EH (cell line): ENCODE measurements at places on chromosomes 5 and 9.

DNA sequence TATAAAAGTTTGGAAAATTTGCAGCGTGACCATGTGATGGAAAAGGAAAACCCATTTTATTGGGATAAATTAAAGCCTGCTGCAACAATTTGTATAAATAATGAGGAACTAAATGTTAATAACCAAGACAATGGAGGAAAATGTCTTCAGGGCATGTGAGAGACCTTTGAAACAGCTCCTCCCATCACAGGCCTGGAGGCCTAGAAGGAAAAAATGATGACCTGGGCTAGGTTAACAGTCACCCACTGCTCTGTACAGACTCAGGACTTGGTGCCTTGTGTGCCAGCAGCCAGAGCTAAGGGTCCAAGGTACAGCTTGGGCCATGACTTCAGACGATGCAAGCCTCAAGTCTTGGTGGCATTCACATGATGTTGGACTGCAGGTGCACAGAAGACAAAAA lies 22.0 kb upstream of the UGT3A1 start:
- no peak for DNase-seq

GRCh38 chr5:42005561-42006153 lies 80.6 kb downstream of the FBXO4 start:
- DNase-seq = peak; percentile 28

GRCh38 chr5:134132372-134133187 lies 18.1 kb downstream of the TCF7 start:
- no peak for DNase-seq

- peak; percentile 89 for DNase-seq
These were observed 261.0 kb downstream of the SEMA5A start for GRCh38 chr5:9284781-9285307.

GRCh38 chr5:53464722-53465121 lies 15.7 kb upstream of the FST start:
- no peak for DNase-seq

- no peak for DNase-seq
These were observed 17.9 kb upstream of the EGFL7 start for GRCh38 chr9:136644593-136645351.

DNA sequence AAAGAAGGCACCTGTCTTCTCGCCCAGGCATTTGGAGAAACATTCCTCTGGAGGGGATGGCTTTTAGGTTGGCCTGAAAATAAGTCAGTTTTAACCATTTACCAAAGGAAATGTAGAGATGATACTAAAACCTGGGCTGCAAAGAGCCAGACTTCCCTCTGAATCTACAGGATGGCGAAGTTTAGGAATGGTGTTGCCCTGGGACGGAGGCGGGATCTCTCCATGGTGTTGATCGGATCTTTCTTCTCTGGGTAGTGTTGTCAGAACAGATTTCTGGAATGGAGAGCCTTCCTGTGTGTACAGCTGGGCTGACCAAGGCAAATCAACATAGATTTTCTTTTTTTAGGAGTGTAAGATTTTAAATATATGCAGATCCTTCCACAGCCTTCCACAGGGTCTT lies 159.2 kb downstream of the PDZD2 start:
- DNase-seq = no peak

DNA sequence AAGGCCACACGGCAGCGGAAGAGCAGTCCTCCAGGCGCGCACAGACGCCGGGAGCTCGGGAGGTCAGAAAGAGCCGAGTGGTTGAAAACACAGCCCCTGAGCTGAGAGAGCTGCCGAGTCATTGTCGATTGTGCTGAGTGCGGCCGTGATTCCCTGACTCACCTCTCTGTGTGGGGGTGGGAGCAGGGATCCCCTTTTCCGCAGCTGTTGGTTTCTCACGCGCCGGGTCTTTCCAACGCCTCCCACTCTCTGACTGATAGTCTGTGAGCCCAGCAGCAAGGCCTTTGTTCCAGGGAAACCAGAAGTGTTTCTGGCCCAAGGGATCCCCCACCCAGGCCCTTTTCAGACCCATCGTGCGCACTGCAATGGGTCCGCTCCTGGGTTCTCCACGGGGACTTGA lies 97.3 kb downstream of the MRPL36 start:
- no peak for DNase-seq

- DNase-seq = peak; percentile 68
These were observed 4.2 kb upstream of the NFIL3 start for GRCh38 chr9:91427873-91428272.

- no peak for DNase-seq
These were observed 19.0 kb downstream of the ANXA2R start for GRCh38 chr5:43021151-43021550.

GRCh38 chr5:66884564-66885243 lies 288.5 kb downstream of the MAST4 start:
- no peak for DNase-seq

DNA sequence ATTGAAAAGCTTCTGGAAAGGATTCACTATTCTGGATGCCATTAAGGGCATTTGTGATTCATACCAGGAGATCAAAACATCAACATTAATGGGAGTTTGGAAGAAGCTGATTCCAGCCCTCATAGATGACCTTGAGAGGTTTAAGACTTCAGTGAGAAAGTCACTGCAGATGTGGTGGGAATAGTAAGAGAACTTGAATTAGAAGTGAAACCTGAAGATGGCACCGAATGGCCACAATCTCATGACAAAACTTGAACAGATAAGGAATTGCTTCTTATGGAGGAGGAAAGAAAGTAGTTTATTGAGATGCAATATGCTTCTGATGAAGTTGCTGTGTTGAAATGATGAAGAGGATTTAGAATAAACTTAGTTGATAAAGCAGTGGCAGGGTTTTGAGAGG lies 254.6 kb upstream of the SLC24A2 start:
- no peak for DNase-seq

GRCh38 chr5:132464156-132464939 lies 26.2 kb downstream of the IRF1 start:
- peak; percentile 34 for DNase-seq

DNA sequence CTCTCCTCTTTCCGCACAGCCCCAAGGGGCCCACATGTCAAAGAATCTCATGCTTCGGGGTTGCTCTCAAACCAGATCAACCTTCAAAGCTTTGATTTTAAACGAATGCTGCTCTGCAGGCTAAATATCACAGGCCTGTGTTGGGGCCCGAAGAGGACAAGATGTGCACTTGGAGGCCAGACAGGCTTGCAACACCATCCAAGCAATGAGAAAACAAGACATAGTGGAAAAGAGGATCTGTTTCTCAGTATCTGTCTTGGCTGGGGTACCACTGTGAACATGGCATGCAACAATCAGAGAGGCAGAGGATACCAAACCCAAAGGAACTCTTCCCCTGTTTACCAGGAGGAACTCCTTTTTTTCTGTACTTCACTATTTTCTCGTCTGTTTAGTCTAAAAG lies 321.8 kb downstream of the SLIT3 start:
- DNase-seq = no peak

- no peak for DNase-seq
These were observed 35.3 kb downstream of the GAPVD1 start for GRCh38 chr9:125296843-125297372.

DNA sequence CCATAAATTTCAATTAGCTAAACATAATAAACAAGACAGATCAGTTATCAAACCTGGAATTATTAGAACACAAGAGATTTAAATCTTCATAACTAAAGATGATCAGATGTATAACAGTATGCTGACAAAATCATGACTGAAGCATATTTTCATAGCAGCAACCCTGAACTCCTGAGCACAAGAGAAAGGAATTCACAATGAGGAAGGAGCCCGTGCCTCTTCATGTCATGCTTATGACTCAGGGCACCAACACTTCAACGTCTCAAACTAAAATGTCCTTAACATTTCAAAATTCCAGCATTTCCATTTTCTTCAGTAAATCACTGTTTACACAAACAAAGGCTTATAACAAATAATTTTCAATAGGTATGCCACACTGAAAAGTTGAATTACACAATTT lies 6.7 kb downstream of the AP3B1 start:
- peak; percentile 87 for DNase-seq

DNA sequence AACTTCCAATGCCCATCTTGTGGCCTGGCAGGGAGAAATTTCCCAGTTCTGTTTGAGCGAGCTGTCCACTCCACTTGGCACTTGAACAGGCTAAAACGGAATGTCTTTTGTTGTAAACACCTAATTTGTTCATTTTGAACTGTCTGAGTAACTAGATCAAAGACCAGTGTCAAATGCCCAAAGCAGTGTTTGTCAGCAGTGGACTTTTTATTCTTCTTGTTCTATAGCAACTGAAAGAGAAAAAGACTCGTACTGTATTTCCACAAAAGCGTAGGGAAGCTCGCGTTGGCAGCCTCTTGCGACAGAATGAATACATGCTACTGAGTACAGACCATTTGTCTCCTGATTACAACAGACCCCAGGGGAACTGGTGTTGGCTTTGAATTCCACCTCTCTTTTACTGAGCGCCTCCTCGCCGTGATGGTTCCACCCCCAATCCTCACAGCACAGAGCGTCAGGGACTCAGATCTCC lies 601.8 kb upstream of the ZNF608 start:
- DNase-seq = no peak

DNA sequence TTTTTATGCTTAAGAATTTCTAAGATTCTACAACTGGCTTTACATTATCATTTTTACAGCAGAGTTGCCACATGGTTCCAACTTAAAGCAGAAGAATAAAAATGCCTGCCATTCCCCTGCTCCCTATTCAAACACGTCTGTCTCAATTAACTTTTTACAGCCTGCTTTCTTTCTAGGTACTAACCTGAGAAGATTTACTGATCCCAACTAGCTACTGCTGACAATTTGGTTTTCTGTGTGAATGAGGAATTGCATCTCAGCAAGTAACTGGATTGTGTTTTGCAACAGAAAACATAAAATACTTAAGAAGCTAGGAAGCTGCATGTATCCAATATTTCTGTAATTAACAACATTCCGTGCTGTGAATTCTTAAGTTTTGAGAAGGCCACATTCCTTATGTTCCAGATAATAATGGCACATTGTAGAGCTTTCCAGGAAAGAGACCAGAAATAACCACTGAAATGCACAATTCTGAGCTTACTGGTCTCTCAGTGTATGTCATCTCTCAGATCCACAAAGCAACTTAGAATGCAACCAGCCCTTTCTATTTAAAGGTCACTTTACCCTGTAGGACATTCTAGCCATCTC lies 306.8 kb upstream of the NMUR2 start:
- no peak for DNase-seq

DNA sequence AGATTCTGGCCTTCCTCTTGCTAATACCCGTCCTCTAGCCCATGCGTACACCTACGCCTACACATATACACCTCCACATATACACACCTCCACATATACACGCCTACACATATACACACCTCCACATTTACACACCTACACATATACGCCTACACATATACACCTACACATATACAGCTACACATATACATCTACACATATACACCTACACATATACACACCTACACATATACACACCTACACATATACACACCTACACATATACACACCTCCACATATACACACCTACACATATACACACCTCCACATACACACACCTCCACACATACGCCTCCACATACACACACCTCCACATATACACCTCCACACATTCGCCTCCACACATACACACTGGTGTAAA lies 27.2 kb downstream of the AK3 start:
- no peak for DNase-seq

GRCh38 chr5:142215915-142216681 lies 107.5 kb downstream of the NDFIP1 start:
- DNase-seq = peak; percentile 99

GRCh38 chr9:127380479-127380878 lies 16.5 kb upstream of the SLC2A8 start:
- DNase-seq = peak; percentile 22
